ENCODE measurements at places on chromosomes 3 and 15.

- no peak for DNase-seq
Observed at GRCh38 chr3:20842594-20843436, 656.8 kb upstream of the SGO1 start.

- DNase-seq, result peak; percentile 98
Observed at GRCh38 chr3:101676216-101676764, 642 bp downstream of the ZBTB11 start.

DNA sequence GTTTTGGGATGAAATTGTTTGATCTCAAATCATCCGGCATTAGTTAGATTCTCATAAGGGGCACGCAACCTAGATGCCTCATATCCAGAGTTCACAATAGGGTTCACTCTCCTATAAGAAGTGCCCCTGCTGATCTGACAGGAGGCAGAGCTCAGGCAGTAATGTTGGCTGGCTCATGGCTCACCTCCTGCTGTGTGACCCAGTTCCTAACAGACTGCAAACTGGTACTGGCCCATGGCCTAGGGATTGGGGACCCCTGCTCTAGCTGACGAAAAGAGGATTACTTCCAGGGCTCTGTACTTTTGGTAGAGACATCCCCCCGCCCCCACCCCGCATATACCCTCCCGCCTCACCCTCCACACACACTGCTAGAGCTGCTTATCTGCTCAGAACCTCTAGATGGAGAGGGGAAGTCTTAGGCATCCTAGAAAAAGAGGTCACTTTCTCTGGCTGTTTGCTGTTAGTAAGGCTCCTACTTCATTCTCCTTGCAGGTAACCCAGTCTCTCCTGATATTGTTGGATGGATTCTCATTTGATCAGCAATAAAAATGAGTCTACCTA, 923.1 kb downstream of the CADM2 start:
- DNase-seq, result no peak

- DNase-seq, result no peak
Observed at GRCh38 chr3:112489674-112490479, 9.4 kb downstream of the BTLA start.

DNA sequence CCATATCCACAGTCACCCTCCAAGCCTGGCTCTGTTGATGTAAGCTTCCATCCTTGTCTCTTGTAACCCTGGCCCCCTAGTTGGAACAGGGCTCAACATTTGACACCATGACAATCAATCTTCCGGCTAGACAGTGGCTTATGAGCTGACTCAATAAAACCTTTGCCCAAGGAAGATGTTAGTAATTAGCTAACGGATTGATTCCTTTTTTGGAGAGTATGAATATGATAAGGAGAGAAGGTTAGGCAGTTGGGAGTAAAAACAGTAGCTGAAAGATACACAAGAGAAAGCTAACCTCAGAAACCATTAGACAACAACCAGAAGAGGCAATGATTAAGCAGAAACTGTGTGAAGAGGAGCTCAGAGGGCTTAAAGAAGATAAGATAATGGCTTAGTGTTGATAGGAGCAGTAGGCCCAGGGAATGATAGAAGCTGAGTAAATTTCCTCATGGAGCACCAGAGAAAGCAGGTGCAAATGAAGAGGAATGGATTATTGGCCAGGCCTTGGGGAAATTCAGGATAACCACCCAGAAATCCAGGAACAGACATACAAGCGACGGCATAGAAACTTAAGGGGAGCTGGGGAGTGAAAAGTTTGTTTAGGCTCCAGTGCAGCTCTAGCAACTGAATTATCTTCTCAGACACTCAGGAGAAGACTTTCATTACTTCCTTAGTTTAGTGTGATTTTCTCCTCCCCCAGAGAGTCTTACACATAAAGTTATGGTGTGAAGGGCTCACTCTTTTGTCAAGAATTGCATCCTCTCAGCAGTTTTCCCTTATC, 7.8 kb upstream of the RFX7 start:
- DNase-seq, result no peak

GRCh38 chr15:90599644-90600043, 69.9 kb downstream of the CRTC3 start:
- DNase-seq, result no peak

GRCh38 chr3:61928039-61928438, 366.7 kb downstream of the PTPRG start:
- no peak for DNase-seq

DNA sequence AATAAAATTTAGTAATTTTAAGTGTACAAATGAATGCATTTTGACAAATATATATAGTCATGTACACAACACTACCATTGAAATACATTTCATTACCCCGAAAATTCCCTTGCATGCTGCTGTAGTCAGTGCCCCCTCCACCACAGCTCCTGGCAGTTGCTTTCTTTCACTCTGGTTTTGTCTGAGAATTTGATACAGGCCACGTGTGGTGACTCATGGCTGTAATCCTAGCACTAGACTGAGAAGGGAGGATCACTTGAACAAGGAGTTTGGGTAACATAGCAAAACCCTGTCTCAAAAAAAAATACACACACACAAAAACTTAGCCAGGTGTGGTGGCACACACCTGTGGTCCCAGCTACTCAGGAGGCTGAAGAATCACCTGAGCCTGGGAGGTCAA, 65.4 kb downstream of the TFRC start:
- DNase-seq, result no peak

Data from MM.1S (cell line).